ACHN (cell line): ENCODE measurements at places on chromosomes 7 and 10.

DNA sequence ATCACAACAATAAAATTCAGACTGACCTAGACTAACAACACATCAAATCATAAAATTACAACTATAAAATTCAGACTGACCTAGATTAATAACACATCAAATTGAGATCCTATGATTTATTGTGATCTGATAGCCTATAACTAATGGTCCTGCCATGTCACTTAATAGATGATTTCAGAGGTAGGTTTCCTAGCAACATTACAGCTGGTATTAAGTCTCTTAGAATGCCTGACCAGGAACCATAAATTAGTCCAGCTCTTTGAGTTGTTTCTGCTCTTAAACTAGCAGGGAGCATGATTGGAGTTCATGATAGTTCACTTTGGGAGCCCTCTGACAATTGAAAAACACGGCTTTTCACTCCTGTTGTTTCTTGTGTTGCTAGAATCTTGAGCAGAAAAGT, 318.9 kb downstream of the BMPER start:
- no peak for DNase-seq

DNA sequence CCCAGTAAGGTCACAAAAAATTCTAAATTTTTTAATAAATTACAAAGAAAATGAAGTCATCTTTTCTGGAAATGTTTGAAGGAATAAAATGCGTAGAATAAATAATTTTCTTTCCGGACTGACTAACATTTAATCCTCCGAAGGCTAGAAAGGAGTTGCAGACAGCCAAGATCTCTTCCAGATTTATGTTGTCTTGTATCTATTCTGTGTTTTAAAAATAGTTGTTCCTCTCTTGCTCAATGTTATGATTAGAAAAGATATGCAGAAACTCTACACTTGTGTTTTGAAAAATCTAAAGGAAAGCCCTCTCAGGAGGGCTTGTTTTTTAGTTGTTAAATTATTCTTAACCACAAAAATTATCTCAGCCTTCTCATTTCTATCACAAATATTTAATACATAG, 70.7 kb downstream of the MACC1 start:
- DNase-seq = no peak

- DNase-seq = no peak
These were observed 573.7 kb downstream of the PARD3 start for GRCh38 chr10:34241226-34242000.

- peak; percentile 68 for DNase-seq
These were observed 19.8 kb upstream of the FAM133B start for GRCh38 chr7:92609921-92610518.

- peak; percentile 21 for DNase-seq
These were observed 367.7 kb downstream of the PHF14 start for GRCh38 chr7:11341285-11341944.
